ENCODE measurements at places on chromosomes 1 and 21. TPM values are rescaled to one million over a fixed set of nuclear protein-coding genes. Genes with fewer than 3 reads are reported as not detected.

Gene KLHDC8A
- 0.12 TPM for total RNA-seq

Gene GBP2
- total RNA-seq = 2.1 TPM

Gene TAF13
- total RNA-seq = 23.9 TPM

Gene SGIP1
- under 0.01 TPM for total RNA-seq

Gene BRDT
- not detected for total RNA-seq

Gene ANGPTL1
- total RNA-seq = 43.1 TPM

Gene GJB3
- not detected for total RNA-seq

Gene C1QTNF12
- 3.9 TPM for total RNA-seq

All from pericardium fibroblast (primary cell).